ENCODE measurements at places on chromosomes 2 and 18.
A peak's percentile ranks its signal among the peaks of the same experiment; 100 is the strongest.

DNA sequence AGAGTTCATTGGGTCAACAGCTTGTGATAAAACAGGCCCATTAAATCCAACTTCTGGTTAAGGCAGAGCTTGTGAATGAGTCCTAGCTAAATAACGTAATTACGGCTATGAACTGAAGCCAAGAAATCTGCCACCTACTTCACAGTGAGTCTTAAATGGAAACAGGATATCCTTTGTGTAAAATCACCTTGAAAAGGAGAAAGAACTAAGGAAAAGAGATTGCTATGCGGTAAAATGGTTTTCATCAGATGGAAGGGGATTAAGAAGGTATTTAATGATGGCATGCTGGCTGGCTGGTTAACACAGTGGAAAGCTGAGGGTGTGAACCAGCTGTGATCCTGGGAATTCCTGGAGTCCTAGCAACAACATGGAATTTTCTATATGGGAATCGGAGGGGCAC lies 156.6 kb downstream of the DOK6 start:
- DNase-seq, result no peak

DNA sequence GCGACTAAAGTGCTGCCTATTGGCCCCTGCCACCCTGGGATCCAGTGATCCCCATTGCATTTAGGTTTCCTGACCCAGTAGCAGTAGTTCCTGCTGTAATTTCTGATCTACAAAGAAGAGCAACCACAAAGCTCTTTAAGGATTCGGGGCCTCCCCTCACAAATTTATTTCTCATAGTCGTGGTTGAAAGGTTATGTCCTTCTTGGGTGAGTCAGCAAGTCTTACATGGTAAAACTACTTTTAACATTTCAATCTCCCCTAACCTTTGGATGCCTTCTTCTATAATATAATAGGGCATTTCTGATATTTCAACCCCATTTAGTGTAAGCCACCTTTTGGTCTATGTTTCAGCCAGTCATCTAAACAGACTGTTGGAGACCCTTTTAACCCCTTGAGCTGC lies 14.9 kb downstream of the PIKFYVE start:
- no peak for DNase-seq

DNA sequence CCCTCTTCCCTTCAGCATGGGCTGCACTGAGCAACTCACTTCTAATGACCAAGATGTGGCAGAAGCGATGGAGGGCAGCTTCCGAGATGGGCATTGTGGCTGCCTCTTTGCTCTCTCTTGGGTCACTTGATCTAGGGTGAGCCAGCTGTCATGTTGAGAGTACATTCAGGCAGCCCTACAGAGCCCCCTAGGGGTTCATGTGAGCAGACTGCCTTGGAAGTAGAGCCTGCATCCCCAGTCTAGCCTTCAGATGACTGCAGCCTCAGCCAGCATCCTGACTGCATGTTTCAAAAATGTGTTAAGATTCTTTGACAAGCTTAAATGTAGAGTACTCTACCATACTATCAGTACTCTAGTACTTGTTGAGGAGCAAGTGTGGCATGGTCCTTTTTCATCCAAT lies 143.9 kb downstream of the NCK2 start:
- no peak for DNase-seq

DNA sequence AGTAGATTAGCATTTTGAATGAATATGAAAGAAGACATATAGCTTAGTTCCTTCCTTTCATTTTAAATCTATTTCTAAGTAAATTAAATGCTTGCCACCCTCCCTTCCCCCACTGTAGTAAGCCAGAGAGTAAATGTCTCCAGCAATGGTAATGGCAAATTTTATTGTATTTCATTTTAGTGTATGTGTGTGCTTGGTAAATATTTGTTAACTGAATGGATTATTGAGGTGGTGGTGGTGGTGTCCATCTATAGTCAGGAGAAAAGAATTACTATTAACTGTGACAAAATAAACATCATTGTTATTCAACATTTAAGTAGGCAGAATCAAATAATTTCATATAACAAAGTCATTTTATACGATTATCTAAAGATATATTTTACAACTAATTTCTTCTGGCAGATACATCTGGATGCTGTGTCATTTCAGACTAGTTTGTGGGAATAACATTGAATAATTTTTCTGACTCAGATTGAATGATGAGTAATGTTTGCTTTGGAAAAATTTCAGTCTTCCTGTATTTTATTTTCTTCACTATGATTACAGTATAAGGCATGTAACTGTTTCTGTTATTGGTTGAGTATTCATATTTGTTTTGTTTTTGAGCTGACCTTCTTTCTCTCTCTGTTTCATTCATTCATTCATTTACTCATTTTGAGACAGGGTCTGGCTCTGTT lies 18.3 kb downstream of the ASXL3 start:
- no peak for DNase-seq

DNA sequence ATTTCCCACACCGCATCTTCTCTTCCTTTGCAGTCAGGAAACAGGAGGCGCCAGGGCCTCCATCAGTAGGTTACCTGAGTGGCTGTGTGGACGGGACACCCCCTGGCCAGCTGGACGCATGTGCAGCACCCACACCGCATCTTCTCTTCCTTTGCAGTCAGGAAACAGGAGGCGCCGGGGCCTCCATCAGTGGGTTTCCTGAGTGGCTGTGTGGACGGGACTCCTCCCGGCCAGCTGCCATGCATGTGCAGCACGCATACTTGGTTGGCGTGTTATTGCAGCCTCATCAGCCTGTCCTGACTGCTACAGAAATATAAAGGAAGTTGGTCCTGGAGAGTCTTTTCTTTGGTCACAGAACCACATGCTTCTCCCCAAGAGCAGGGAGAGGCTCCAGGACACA lies 74.6 kb downstream of the DCDC2C start:
- no peak for DNase-seq

DNA sequence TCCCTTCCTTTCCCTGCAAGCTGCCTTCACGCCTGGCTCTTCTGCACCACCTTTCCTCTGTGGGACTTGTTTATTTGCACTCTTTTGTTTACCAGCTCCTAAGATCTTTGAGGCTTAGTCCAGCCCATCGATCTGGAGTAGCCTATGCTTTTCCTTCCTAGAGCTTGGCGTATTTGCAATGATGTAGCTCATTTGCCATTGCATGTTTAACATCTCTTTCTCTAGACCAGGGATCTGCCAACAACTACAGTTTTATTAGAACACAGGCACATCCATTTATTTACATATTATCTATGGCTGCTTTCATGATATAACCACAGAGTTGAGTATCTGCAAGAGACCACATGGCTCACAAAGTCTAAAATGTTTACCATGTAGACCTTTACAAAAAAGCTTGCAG lies 150.4 kb downstream of the RAPGEF4 start:
- no peak for DNase-seq

- no peak for DNase-seq
Measured at GRCh38 chr2:238947920-238948710, 100.2 kb downstream of the TWIST2 start.

- peak; percentile 79 for DNase-seq
Measured at GRCh38 chr2:156436497-156437085, 412 bp downstream of the GPD2 start.

GRCh38 chr2:29247336-29247914 lies 132.2 kb downstream of the CLIP4 start:
- no peak for DNase-seq

GRCh38 chr2:23465936-23466335 lies 81.0 kb downstream of the KLHL29 start:
- no peak for DNase-seq

DNA sequence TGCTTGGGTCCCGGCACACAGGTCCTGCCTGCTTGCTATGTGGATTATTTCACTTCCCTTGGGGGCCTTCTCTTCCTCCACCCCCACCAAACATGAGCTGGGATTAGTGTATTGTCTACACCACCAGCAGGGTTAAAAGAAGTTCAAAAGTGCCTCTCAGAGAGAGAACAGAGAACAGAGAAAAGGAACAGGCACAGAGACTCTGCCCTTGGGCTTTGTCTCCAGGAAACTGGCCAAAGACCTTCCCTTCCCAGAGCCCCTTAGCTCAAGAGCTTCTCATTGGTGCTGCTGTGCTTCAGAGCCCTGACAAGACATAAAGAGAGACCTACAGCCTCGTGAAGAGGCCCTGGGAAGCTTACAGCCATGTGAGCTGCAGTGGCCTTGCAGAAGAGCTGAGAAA lies 7.1 kb upstream of the FIGLA start:
- no peak for DNase-seq

DNA sequence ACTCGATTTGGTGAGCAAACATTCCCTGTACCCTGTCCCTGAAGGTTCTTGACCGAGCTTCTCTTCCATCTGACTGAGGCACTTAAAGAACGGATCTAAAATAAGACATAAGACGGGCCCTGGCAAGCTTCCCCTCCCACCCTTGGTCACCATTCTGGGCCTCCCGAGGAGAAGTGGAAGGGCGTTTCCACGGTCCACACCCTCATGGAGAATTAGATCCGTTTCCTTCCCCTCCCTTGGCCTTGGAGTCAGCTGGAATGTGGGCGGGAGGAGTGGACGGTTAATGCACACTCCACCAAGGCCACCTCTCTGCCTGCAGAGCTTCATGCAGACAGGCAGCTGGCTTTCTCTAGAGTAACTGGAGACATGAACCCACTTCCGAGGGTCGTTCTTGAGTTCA lies 257.3 kb upstream of the APCDD1 start:
- DNase-seq, result no peak

GRCh38 chr18:31380912-31381311 lies 4.3 kb downstream of the DSG4 start:
- DNase-seq, result no peak

DNA sequence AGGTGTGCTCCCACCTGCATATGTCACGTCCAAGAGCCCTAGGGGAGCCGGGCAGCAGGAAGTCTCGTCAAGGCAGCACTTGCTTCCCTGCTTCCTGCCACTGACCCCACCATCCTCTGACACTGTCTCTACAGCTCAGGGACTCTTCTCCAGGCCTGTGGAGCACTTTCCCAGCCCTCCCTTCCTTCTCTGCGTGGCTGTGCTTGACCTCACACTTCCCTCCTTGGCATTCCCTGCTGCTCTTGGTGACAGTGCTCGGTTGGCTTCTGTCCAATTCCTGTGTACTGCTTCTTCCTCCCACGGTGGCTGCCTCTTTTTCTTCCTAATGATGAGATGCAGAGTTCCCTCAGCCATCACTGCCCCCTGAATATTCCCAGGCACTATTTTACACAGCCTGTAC lies 2.8 kb downstream of the CIDEA start:
- no peak for DNase-seq

DNA sequence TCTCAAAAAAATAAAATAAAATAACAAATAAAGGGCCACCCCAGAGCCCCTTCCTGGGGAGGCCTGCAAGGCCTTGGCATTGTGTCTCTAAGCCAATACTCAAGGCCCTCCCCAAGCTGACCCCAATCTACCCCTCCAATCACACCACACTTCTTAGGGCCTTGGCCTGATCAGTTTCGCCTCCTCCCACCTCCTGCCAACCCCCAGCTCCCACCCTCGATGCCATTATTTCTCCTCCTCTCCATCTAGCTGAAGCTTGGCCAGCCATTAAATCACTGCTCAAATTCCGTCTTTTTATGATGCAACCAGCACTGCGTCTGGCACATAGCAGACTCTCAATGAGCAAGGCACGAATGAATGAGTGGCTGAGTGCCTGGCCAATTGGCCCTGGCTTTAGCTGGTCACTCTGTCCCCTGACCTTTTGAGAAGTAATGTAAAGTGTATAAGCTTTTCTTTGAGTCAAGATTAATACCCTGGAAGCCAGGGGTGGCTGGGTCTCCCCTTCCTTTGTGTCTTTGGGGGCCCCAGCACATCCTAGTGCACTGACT lies 55.9 kb downstream of the SMAD7 start:
- DNase-seq, result no peak

DNA sequence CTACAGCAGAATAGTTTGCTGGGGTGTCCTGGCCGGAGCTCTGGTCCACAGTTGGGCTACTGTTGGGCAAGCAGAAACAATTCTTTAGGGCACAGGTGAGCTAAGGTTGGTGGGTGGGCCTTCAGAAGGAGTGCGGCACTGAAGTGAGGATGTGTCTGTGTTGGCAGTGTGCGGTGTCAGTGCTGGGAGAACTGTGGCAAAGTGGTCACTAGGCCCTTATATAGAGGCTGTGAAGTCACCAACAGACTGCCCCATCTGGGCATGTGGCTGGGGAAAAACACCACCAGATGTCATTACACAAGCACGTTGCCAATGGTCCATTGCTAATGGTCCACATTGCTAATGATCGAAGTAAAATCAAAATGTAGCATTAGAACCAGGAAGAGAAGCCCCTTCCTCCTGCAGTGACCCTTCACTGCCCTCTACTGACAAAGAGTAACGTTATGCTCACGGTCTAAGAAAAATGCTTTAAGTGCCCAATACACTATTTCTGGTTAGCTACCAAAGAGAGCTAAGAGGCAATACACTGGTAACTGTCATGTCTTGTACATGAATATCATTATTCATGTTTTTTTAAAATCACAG lies 21.3 kb downstream of the SCN1A start:
- DNase-seq, result no peak

DNA sequence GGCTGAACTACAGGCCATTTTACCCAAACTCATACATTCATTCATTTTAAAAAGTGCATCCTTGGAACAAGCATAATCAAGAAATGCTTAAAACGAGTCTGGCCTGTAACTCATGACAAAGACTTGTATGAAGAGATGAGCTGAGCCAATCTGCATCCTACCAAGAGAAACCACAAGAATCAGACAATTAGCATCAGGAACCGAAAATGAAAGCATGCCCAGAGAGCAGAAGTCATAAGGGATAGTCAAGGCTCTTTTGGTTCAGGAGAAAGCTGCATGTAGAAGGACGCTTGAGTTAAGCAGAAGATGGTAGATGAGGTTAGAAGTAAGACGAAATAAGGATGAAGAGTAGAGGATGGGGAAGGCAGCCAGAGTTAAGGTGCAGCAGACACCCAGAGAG lies 137.0 kb upstream of the CTNNA2 start:
- DNase-seq, result no peak

DNA sequence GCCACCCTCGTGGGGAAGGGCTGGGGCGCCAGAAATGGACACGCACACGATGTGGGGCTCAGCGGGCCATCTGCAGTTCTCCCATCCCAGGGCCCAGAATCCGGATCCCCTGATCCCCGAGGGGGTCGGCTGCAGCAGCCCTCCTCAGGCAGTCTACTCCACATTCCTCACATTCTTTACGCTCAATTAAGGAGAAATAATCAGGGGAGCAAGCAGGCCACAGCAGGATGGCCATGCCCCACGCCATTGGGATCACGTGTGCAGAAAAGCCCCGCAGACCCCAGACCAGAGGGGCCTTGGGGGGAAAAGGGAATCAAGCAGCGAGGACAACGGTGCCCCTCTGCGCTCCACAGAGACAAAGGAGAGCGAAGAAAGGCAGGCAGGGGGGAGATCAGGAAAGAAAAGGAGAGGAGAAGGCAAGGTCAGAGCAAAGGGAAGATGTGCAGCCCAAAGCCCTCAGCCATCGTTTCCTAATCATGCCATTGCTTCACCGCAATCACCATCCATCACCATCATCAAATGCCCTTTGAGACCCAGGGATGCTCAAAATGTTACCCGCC lies 17.5 kb upstream of the PKDCC start:
- no peak for DNase-seq

DNA sequence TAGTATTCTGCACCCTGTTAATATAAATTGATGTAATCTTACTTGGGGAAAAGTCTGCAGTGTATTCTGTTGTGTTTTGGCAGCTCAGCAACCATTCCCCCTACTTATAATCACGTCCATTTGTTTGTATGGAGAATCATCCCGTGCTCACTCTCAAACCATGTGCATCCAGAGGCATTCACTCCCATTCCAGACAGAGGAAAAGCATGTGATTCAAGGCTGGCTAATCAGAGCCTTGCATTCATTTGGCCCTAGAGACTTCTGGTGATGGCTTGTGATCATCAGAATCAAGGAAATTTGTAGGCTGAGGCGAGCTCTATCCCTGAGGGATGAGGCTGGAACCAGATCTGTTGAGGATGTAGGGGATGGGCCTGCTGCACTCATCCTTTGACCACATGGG lies 5.1 kb upstream of the WIPF1 start:
- no peak for DNase-seq
